ENCODE measurements at places on chromosomes 12 and 14.
A peak's percentile ranks its signal among the peaks of the same experiment; 100 is the strongest.

DNA sequence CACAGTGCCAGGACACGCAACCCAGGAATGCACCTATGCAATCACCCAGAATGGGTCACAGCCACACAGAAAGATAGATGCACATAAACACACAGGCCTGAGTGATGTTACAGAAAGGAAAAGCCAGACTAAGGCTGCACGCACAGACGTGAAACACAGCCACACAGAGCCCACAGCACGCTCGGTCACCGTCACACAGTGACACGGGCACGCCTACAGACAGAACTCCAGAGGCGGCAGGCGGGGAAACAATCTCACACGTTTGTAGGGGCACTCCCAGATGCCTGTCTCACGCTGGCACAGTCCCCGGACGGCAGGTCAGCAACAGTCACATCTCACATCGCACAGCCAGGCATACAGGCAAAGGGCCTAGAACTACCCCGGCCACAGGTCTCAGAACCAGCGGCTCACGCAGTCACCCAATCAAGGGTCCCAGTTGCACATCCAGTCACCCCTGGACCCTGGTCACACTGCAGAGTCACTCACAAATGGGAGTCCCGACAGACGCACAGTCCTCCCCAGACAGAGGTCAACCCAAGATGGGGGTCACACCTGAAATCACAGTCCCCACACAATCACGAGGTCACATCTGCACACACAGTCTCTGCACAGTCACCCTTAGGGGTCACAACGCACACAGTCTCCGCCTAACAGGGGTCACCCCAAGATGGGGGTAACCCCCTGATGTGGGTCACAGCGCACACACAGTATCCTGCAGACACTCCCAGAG lies 790 bp downstream of the SSH1 start:
- peak; percentile 51 for DNase-seq

GRCh38 chr12:105330931-105331804 lies 677 bp downstream of the C12orf75 start:
- peak; percentile 11 for DNase-seq

GRCh38 chr12:77229640-77230442 lies 164.5 kb upstream of the E2F7 start:
- DNase-seq: peak; percentile 25

DNA sequence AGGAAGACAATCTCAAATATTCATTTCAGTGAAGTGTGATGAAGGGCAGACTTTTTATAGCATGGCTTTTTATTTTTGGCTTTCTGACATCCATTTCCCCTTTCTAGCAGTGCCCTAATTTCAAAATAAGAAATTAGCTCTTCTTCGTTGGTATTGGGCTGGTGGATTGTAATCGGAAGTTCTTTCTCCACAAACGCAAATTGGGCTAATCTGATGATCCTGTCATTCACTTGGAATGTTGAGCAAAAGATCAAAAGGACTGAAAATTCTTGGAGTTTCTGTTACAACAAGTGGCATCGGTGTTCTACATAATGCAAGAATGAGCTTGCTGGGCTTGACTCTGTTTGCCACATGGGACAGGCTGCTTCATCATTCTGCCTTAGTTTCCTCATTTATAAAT lies 1182.8 kb downstream of the FLRT2 start:
- DNase-seq: no peak

DNA sequence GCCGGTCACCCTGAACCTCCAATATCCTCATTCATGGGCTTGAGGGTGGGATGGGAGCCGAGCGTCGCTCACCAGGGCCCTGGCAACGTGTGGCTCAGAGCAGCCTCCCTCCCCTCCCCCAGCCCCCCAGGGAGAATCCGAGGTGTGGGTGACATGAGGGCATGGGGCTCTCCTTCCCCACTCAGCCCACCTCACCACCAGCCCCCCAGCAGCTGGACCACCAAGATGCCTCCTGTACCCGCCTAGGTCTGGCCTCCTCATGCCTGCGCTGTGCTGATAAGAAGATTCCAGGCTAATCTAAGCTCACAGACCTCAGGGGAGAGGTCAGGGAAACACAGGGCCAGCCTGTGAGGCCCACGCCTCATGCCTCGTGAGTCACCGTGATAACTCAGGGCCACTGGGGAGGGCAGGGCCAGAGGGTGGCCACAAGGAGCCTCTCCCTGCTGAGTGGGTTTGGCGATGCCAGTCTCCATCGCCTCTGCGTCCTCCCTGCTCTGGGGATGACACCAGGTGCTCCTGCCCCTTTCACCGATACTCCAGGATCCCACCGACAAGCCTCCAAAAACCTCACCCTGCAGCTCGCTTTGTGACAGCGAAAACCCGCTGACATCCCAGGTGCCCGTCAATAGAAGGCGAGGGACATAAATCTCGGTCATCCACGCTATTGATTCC lies 56.9 kb downstream of the TESC start:
- DNase-seq: no peak

DNA sequence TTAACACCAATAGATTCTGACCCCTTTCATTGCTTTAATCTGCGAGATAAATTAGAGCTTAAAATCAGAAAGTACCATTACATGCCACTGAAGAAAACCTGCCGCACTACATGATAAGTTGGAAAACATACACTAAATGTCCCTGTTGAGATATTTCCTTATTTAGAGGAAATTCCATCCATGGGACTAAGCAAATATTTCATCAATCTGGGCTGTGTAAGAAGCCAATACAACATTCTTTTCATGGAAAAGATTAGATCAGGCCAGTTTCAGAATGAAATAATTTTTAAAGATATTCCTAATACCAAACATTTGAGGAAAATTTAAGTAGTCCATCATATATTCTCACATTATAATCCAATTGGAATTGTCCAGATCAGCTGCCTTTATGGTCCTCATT lies 112.8 kb downstream of the LLPH start:
- DNase-seq: no peak

- DNase-seq: no peak
These were observed 31.8 kb upstream of the RAD51AP1 start for GRCh38 chr12:4506870-4507269.
